ENCODE measurements at places on chromosomes 5 and 9.

DNA sequence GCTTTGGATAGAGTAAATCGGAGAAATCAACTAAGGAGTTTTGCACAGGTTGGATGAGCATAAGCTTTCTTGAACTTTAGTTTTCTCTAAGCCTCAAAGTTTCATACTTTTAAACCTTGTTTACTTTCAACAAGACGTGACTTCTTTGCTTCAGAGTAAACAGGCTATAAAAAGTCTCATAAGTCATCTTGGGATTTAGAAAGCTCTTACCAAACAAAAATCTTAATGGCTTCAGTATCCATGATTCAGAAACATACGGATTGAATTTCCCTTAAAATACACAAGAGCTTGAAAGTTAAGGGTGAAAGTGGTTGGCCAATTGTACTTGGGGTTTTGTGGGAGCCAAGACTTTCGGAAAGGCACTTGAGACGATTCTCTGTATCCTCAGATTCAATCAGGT, 270.9 kb upstream of the ANKH start:
- no peak for DNase-seq

GRCh38 chr5:174151599-174152181, 106.2 kb downstream of the NSG2 start:
- no peak for DNase-seq

GRCh38 chr5:74035521-74035937, 409.5 kb downstream of the ARHGEF28 start:
- peak; percentile 17 for DNase-seq

GRCh38 chr9:128244837-128245231, 31.0 kb downstream of the GOLGA2 start:
- no peak for DNase-seq

DNA sequence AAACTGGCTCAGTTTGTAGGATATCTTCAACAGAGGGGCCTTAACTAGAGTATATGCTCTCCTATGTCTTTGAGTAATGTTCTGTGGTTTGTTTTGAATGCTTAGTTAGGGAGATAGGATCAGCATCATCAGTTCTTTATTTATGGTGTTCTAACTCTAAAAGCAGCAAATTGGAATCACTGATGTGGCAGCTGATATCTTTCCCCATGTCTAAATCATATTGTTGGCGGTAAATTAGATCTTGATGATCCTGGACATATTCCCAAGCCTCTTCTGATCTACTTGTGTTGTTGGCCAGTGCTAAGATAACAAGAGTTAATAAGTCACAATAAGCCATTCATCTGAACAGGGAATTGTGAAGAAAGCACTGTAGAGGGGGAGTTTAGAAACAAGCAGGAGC, 332.4 kb upstream of the DAB2 start:
- DNase-seq = no peak

DNA sequence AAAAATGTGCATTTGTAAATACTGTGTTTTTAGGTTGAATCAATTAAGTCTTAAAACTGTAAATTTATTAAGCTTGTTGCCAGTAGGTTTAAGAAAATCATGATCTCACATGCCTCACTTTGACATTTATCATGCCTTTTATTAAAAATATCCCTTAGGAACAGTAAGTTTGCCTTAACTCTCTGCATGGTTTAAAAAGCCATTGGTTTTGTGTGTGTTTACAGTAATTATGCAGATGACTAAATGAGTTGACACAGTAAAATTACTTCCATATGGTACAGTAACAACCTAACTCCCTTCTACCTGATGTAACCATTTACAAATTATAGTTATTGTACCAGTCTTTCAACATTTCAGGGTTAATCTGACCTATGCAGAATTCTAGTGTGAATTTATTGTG, 6.5 kb downstream of the RPS6 start:
- no peak for DNase-seq

DNA sequence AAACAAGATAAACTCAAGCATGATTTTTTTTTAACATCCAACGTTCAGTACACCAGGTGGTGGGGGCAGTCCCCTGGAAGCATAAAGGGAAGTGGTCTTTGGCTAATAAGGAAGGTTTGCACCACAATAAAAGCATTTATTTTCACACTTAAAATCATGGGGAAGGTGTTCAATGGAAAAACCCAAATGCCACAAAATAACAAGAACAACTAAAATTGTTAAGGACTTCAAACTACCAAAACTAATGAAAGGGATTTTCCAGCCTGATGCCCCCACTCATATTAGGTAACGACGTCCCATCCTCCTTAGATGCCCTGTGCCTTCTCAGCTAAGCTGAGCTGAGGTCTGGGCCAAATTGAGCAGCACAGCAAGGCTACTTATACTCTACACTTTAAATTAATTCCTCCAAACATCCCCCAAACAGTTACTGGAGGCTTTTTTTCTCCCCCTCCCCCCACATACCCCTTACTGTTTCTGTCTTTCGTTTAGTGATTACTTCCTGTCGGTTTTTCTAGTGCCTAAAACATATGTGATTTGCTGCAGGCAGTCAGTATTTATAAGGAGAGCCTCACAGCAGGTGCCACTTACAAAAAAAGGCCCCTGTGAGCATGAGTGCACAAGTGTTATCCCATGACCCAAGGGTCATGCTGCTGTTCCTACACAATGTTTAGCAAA, 259.7 kb upstream of the ZNF608 start:
- no peak for DNase-seq

DNA sequence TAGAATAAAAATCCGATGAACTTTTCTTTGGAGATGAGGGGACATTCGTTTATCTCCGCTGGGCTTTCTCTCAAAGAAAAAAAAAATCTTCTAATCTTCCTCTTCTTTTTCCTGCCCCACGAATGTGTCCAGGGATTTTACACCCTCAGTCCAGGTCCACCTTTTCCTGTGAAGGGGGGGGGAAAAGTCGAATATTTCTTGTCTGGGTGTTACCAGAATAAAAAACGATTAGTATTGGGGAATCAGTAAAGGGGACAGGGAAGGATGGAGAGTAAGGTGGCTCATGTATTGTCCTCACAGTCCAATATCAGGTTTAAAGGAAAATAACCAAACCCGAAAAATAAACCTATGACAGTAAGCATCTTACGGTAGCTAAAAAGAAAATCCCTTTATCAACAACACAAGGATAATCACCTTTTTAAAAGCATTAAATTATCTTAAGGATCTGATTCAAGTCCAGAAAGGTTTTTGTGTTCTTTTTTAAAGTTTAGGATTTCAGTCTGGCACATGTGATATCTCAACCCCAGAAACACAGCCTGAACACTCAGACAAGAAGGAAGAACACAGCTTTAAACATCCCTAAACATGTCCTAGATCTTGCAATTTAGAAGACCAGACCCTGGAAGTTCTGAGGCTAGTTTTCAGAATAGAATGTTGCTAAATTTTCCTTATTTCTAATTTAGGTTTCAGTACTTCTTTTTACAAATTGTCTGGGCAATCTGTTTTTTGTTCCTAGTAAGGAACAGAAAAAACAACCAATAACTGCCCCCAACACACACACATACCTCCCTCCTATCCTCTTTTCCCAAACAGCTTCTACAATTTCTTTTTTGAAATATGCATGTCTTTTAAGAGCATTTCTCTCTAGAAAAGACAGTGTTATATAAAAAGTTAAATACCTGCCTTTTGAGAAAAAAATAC, 1.2 kb downstream of the ZNF608 start:
- DNase-seq = no peak

DNA sequence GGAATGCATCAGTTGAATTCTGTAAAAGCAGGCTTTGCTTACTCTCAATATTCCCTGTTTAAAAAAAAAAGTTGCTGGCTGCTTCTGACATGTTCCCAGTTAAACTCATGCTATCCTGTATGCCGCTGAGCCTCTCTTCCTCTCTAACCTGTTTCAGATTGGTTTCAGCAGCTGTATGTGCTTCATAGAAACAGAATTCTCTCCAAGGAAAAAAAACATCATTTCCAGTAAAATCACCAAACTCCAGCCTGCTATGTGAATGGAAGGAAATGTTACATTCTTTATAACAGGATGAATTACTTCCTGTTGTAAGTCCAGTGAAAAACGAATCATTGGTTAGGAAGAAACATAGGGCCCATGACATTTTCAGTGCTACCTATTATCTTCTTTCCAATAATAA, 25.7 kb upstream of the KCNV2 start:
- DNase-seq = no peak

DNA sequence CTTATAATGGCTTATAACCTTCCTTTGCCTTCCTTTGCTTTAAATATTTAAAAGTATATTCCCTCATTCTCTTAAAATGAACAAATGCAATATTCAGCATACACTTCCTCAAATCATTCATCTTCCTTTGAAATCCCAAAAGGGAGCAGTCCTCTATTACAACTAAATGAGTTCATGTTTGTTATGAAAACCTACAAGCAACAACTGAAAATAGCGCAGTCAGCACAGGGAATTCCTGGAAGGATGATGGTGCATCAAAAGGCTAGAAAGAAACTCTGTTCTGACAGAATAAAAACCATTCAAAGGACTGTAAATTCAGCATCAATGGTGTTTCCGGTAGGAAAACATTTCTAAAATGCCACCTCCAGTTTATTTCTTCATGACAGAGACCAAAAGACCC, 3.3 kb downstream of the NR6A1 start:
- peak; percentile 41 for DNase-seq

DNA sequence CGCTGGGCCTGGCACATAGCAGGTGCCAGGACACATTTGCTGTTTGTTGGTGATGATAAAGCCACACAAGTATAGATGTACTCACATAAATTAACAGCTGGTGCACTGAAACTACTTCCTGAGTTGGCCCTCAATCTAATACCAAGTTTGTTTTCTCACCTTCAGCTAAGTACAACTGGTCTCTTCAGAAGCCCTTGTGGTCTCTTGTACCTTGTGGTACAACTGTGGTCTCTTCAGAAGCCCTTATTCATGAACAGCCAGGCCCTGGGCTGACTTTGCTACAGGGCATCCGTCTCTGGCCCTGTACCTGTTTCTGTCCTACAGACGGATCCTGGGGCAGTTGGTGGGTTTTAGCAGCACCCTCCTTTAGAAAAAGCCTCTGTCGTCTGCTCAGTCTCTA, 81.5 kb downstream of the DAB2IP start:
- DNase-seq = no peak

DNA sequence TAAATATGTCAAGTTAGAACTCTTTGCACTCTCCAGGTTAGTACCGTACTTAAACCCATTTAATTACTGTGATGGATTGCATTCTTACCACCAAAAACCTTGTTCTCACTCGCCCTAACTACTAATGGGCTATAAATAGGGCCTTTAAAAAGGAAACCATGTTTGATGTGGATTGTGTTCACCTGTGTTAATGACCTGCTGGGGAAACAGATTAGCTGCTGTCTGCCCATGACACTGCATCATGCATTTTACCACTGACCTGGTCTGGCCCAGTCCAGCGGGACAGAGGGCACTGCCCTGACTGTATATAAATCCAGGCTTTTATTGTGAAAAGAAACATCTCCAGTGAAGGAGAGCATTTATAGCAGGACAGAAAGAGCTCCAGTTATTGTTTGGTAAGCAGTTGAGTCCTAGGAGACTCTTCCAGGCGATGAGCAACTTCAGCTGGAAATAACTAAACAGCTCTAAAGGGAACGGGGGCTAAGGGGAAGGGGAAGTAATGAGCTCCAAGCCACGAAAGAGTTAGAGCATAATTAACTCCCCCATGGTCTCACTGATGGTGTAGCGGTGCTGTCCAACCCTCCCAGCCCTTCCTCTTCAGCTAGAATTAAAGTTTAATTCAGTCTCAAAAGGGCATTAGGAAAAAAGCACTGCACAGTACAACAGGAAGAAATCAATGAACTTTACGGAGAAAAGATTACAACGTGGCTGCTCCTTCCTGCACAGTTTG, 303.1 kb downstream of the ENC1 start:
- no peak for DNase-seq

GRCh38 chr9:89711866-89712265, 107.1 kb downstream of the GADD45G start:
- no peak for DNase-seq

- peak; percentile 21 for DNase-seq
These were observed 11.5 kb downstream of the SARDH start for GRCh38 chr9:133726401-133727276.

DNA sequence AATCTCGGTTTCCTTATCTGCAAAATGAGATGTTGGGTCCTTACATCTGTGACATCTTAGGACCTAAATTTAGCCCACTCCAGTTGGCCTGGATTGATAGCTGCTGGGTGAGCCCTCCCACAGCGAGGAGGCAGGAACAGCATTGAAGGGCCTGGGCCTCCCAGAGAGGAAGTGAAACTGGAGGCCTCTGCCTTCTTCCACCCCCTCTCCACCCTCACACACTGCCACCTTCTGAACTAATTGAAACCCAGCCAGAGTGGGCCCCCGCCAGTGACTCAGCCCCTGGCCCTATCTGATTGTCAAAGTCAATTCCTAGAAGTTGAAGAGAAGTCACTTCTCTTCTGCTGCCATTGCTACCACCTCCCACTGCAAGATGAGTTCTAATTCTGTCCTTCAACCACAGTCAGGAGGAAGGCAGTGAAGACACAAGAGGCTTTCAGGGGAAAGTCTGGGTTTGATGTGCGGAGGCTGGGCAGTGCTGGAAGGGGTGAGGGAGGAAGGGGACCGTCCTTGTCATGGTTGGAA, 55.2 kb upstream of the NEK6 start:
- peak; percentile 87 for DNase-seq

DNA sequence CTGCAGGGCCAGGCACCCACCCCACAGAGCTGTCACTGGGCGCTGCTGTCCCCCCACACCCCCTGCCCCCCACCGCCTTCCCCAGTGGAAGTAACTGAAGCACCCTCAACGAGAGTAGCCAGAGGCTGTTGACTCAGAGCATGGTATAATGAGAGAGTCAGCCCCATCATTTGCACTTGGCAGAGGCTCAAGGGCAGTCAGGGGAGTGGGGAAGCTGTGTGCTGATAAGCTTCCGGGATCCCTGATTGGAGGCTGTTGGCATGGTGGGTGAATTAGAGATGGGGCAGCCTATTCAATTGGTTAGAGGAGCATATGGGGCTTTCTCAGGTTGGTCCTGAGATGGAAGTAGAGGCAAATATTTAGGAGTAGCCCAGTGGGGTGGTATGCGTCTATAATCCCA, 77.1 kb upstream of the GOLM1 start:
- DNase-seq = peak; percentile 70

DNA sequence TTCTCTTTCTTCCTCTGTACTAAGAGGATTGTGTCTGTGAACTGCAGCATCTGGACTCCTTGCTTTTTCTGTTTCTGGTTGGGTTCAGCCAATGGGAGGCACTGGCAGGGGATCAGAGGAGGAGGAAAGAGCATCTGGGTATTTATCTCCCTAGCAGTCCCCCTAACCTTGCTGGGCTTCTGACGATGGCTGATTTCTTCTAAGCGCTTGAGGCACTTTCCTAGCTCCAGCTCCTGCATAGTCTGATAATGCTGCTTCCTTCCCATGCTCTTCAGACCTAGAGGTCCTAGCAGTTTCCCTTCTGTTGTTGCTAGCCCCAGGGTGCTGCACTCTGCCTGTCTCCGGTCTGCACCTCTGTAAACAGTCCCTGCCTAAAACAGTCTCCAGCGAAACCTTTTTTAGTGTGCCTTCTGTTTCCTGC, 225.1 kb downstream of the PDZD2 start:
- DNase-seq = no peak

GRCh38 chr5:169302491-169303118, 1.7 kb upstream of the SLIT3 start:
- DNase-seq = peak; percentile 85

All from erythroblast (primary cell).